ENCODE measurements at places on chromosomes 12 and 14. TPM values are rescaled to one million over a fixed set of nuclear protein-coding genes. Genes with fewer than 3 reads are reported as not detected.

RPS26 gene
- polyA plus RNA-seq = 717 TPM

CCDC196 gene
- polyA plus RNA-seq = not detected

LRRK2 gene
- polyA plus RNA-seq = not detected

ARHGEF25 gene
- polyA plus RNA-seq = not detected

Data from naive thymus-derived CD4-positive, alpha-beta T cell (primary cell).